ENCODE measurements at places on chromosomes 1 and 21. TPM values are rescaled to one million over a fixed set of nuclear protein-coding genes. Genes with fewer than 3 reads are reported as not detected.

GRCh38 chr1:58249388-58249736 is 297.2 kb downstream of the OMA1 start:
- no peak for DNase-seq

GRCh38 chr1:205144046-205144720 is 22.4 kb upstream of the RBBP5 start:
- no peak for DNase-seq

LRRC7 gene
- not detected for polyA plus RNA-seq

GRCh38 chr1:168101336-168101735 is 35.4 kb downstream of the GPR161 start:
- no peak for DNase-seq

DNA sequence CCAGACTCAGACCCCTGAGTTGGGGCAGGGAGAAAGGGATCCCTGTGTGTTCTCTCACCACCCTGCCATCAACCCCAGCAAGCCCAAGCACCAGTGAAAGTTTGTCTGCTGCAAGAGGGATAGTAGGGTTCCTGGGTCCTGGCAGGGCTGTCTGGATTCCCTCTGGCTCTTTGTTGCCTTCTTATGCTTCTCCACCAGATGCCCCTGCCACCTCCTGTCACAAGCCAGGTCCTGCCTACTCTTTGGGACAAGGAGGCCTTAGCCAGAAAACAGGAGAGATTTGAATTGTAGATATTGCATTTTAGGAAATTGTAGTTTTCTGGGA is 21.7 kb downstream of the UBE2T start:
- DNase-seq: no peak

DNA sequence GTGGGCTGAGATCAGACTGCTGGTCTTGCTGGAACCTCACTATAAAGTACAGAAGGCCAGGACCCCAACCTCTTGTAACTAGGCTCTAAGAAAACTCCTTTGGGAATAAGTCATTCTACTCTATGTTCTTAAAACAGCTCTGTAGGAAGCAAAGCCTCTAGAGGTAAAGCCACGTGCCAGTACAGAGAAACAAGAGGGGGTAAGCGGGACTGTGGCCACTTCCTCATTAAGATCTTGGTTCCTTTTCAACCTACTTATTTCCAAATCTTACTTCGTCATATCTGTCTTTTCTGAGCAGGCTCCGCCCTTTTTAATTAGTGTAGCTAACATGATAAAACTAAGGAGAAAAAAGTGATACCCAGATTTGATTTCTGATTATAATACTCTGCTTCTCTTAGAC is 3.8 kb downstream of the NCSTN start:
- DNase-seq: no peak

GRCh38 chr1:228391411-228392020 is 15.1 kb downstream of the TRIM11 start:
- no peak for DNase-seq

GRCh38 chr1:9717193-9718005 is 65.9 kb downstream of the PIK3CD start:
- DNase-seq: no peak

- DNase-seq: no peak
Measured at GRCh38 chr21:45578176-45578801, 36.0 kb upstream of the SLC19A1 start.

GRCh38 chr21:15159382-15160020 is 94.7 kb upstream of the NRIP1 start:
- DNase-seq: no peak

- no peak for DNase-seq
Measured at GRCh38 chr1:75115654-75116053, 18.5 kb upstream of the LHX8 start.

DNA sequence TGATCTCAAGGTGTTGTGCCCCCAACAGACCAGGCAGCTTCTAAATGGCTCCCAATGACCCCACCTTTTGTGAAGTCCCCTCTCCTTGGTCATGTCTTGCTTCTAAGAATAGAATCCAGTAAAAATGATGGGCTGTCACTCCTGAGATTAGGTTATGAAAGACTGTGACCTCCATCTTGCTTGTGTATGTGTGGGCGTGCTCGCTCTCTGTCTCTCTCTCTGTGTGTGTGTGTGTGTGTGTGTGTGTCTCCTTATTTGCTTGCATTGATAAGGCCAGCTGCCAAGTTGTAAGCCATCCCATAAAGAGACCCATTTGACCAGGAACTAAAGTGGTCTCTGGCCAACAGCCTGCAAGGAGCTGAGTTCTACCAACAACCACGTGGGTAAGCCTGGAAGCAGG is 22.9 kb upstream of the TMEM51 start:
- DNase-seq: no peak

DNA sequence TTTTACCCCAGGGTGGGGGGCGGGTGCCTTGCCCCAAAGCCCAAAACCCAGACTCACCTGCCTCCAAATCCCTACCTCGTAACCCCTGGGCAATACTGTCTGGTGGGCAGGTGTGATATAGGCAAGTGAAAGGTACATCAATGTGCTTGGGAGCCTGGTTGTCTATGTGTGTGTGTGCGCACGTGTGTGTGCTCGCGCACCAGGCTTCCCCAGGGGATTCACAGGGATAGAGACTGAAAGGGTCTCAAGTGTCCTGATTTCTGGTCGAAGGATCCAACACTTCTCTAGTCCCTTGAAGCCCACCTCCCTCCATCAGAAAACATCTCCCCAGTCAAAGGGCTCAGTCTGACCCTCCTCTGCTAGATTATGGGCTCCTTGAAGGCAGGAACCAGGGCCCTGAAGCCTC is 28.9 kb upstream of the EPB41 start:
- no peak for DNase-seq

ARHGEF10L gene
- polyA plus RNA-seq: 5.2 TPM

TMEM53 gene
- 4.8 TPM for polyA plus RNA-seq

REN gene
- not detected for polyA plus RNA-seq

GRCh38 chr1:197696372-197696771 is 78.9 kb downstream of the DENND1B start:
- DNase-seq: no peak

GRCh38 chr1:228463009-228463558 is 24.1 kb upstream of the RNF187 start:
- no peak for DNase-seq

COP1 gene
- 21.6 TPM for polyA plus RNA-seq

- no peak for DNase-seq
Measured at GRCh38 chr1:204415351-204415750, 3.7 kb upstream of the PPP1R15B start.

Measured in A549 (cell line).